ENCODE measurements at places on chromosomes 5 and 9.

- no peak for DNase-seq
Observed at GRCh38 chr5:154547551-154547950, 69.5 kb upstream of the HAND1 start.

DNA sequence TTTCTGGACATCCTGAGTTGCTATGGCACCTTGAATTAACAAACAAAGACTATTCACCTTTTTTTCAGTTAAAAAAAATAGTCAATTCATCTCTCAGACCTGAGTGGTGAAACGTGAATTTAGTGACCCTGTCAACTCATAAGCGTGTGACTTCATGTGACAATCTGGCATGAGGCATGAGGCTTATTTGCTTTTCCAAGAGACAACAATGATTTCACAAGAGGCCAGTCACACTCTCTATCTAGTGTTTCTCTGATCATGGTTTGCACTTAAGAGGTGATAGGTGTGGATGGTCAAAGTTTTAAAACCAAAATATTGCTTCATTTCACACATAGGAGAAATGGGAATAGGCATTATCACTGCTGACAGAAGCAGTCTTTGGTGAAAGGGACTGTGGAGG is 559.6 kb upstream of the ACO1 start:
- DNase-seq: no peak

GRCh38 chr5:776862-777711 is 7.4 kb downstream of the ZDHHC11B start:
- no peak for DNase-seq

- no peak for DNase-seq
Observed at GRCh38 chr5:158560170-158560569, 539.5 kb downstream of the EBF1 start.

All from astrocyte of the cerebellum (primary cell).